Stimulated activated naive CD4-positive, alpha-beta T cell treated with Interleukin-2 at 50 U/mL for 16 hours (primary cell): ENCODE measurements at places on chromosomes 3 and 15.

DNA sequence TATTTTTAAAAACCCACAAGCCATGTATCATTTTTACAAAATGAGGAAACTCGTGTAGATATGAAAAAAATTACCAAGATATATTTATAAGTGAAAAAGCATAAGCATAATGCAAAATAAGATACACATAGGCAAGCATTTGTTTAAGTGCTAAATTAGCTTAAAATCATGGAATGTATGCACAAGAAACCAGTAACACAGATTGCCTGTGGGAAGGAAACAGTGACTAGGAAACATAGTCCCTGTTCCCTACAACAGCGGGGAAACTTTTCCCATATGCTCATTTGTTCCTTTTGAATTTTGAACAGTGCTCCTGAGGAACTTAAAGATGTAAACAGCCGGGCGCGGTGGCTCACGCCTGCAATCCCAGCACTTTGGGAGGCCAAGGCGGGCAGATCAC, 169.5 kb downstream of the PDE8A start:
- DNase-seq = no peak

DNA sequence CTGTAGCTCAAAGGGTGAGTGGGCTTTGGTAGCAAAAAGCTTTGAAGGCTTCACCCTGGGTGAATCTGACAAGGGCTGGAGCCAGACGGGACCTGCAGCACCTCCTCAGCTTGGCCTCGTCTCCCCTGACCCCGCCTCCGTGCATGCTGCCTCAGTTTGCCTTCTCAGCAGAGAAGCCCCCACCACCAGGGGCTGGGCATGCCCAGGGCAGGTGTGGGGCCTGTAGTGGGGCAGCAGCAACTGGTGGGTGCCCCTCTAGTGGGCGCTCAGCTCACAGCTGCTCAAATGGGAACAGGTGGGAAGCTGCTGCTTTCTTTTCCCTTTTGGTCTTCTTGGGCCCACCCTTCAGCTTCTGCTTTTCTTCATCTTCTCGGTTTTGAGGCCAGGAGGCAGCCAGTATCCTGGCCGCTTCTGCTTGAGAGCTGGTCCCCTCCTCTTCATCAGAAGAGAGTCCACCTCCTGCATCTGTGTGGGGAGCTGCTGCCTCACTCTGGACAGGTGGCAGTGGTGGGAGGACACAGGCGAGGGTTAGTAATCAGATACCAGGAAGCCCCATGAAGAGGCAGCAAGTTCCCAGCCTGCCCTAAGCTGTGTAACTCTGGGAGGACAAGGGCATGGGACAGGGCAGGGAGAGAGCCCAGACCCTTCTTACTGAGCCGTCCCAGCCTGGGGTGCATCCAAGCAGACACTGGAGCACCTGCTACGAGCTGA, 21.0 kb downstream of the TMEM43 start:
- DNase-seq = no peak

DNA sequence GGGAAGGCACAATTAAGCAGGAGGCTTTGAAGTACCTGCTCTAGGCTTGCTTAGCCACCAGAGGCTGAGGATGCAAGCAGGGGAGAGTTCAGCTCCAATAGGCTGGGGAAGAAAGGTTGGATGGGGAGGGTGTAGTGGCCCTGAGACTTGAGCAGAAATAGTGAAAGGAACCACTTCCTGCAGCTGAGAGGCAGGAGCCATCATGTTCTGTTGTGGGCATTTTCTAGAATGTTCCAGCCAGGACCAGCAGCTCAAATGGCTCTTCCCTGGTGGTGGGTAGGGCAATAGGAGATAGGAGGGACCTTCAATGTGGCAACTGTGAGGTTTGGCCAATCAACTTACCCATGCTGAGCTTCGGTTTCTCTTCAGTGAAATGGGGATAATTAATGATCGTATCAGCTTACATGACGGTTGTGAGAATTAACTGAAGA, 79.1 kb upstream of the CGNL1 start:
- no peak for DNase-seq

DNA sequence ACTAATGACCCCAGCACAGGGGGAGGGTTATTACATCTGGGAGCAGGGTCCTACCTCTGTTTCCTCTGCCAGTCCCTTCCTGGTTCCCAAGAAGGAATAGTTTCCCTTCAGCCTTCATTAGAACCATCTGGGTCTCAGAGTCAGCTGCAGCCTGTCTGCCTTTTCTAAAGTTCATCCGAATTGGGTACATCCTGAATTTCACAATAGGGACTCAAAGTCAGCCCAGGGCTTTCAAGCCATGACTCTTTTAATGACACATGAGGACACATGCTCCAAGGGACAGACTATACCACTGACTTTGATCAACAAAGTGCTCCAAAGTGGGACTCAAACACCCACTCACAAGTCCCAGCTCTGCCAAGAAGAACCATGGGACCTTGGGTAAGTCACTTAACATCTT, 12.7 kb upstream of the CRABP1 start:
- DNase-seq = no peak
